ENCODE measurements at places on chromosomes 2 and 18.

DNA sequence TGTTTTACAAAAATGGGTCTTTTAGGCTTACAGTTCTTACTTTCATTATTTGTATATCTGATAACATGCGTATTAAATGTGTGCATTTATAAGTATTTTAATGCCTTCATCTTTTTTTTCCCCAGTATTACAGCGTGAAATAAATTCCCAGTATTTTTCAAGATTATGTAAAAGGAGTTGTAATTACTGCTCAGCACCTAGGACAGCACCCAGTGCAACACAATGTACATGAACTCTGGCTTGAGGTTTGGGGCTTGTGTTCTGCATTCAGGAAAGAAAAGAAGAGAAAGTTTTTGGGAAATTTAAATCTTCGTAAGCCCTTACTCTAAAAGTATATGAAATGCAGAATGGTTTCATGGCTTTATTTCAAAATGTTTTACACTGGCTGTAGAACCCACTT lies 16.7 kb downstream of the ZNF638 start:
- DNase-seq, result no peak

DNA sequence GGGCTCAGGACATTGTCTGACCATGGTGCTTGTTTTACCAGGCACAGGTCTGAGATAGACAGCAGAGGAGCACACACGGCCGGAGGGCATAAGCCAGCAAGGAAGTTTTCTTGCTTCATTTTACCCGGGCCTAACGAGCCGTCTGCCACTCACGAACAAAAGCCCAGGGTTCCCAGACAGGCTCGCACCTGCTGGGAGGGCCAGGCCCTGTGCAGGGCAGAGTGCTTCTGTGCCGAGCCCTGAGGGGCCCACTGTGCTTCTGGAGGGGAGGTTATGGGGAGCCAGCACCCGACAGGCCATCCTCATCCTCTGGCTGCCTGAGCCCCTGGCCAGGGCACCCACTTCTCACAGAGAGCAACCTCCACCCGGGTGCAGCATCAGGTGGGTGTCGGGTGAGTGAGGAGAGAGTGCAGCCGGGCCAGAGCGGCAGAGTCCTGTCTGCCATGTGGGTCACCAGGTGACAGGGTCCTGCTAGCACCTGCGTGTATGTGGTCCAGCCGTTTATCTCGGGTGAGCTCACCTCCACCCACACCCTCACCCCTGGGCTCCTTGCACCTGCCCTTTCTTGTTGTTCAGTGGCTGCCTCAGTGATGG lies 297.9 kb downstream of the NDUFA10 start:
- peak; percentile 32 for DNase-seq

- DNase-seq, result no peak
Measured at GRCh38 chr2:199466692-199467065, 8.9 kb upstream of the SATB2 start.

- DNase-seq, result peak; percentile 53
Measured at GRCh38 chr2:203706403-203706802, at the start of gene CD28. TSS of gene CD28 (plus strand) at chr2:203706639. CDS start at chr2:203706697, 58 bp downstream.

- no peak for DNase-seq
Measured at GRCh38 chr2:142938240-142938639, 60.8 kb downstream of the KYNU start.

- no peak for DNase-seq
Measured at GRCh38 chr2:98311771-98312545, 34.3 kb upstream of the CNGA3 start.

DNA sequence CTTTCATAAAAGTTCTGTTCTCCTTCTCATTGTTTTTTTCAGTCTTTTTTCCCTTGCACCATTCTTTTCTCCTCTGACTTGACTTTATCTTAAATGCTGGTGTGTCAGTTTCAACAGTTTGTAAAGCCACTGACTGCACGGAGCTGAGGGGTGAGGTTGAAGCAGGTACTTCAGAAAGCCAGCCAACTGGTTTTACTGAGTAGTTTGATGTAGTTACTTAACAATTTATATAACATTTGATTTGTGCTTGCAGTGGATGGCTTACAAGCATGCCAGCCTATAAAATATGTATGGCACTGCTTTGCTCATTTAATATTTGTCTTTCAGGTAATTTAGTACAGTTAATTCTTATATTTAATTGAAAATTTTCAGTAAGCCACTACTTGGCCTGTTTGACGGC lies 55.4 kb downstream of the FAM171B start:
- no peak for DNase-seq

GRCh38 chr2:118062048-118062447 lies 26.2 kb upstream of the INSIG2 start:
- DNase-seq, result no peak

DNA sequence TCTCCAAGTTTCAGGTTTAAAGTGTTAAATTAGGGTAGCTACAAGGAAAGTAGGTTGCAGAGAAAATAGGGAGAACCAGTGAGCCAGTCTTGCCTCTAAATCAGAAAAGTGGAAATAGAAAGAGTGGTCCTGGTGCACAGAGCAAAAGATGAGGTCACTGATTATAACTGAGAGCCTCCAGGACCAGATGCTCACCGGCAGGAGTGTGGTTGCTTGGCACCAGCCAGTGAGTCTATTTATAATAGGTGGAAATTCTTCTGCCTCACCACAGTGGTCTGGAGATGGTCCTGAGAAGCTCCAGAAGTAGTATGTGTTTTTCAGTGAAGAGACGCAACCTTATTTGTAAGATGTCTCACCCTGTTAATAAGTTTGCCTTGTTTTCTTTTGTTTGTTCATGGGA lies 373.9 kb upstream of the KCNJ3 start:
- DNase-seq, result no peak

- DNase-seq, result no peak
Measured at GRCh38 chr18:55477860-55478581, 110.0 kb downstream of the TCF4 start.

DNA sequence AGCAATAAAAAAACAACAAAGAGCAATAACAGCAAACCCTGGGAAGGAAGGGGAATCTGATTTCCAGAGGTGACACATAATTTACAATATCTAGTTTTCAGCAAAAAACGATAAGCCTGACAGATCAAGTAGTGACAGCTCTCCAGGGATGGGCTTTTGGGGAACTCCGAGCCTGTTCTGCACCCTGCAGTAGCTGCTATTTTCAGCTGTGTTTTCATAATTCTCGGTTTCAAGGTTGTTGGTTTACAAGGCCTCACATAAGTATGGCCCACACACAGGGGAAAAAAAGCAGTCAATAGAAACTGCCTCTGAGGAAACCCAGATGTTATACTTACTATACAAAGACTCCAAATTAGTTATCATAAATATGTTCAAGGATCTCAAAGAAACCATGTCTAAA lies 67.7 kb upstream of the CTLA4 start:
- DNase-seq, result no peak

- no peak for DNase-seq
Measured at GRCh38 chr2:45748239-45748638, 96.8 kb downstream of the PRKCE start.

DNA sequence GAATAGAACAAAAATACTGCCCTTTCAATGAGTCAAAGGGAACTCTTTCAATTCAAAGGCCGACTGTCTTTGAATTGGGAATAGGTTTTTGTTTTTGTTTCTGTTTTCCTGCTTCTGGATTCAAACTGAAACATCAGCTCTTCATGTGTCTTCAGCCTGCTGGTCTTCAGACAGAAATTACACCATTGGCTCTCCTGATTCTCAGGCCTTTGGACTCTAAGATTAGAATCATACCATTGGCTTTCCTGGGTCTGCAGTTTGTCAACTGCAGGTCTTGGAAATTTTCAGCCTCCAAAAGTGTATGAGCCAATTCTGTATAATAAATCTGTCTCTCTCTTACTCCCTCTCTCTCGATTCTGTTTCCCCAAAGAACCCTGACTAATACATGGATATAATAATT lies 31.1 kb downstream of the CTLA4 start:
- no peak for DNase-seq

DNA sequence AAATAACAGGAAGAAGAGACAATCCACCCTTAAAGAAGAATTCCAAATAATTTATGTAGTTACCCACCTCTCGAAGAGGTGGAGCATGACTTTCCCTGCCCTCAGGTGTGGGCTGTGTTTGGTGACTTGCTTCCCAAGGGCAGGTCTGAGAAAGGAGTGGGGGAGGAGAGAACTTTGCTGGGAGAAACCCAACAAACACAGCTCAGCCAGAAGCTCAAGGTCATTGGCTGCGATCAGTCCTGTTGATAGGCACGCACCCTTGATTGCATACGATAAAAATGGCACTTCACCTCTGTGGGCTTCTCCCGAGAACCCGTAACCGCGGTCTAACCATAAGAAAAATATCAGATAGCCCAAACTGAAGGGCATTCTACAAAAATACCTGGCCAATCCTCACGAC lies 157.5 kb upstream of the ID2 start:
- no peak for DNase-seq

Data from Right ventricle myocardium superior (tissue), 1 donor.